Activated T-helper 2 cell treated with anti-CD3 and anti-CD28 coated beads, Interferon-gamma antibody, Interleukin-2, Interleukin-4, amounts not matched to agents 10 μg/mL and 5 μg/mL and 100 μg/mL, durations not matched to agents 14 hours and 24 hours and 36 hours (primary cell): ENCODE measurements at places on chromosomes 3 and 15.

- H3K4me1 ChIP-seq, result no peaks in the 10 kb centered on the region
- no peak for DNase-seq
- H3K36me3 ChIP-seq, result no peaks in the 10 kb centered on the region
- no peak overlapping the region for H3K27ac ChIP-seq
Measured at GRCh38 chr3:130644628-130645253, 101.9 kb downstream of the PIK3R4 start.

DNA sequence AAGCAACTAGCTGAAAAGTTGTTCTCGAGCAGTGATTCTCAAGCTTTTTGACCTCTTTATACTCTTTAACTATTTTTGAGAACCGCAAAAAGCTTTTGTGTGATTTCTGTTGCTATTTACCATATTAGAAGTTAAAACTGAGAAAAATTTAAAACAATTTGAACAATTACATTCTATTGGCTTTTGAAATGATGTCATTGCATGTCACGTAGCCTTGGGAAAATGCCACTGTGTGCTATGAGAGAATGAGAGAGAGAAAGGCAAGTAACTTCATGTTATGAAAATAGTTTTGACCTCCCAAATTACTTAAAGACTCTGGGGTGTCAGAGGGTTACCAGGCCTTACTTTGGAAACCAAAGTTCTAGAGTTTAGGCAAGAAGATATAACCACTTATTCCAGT, 8.0 kb downstream of the USP13 start:
- no peaks in the 10 kb centered on the region for H3K4me1 ChIP-seq
- H3K27me3 ChIP-seq, result no peaks in the 10 kb centered on the region

DNA sequence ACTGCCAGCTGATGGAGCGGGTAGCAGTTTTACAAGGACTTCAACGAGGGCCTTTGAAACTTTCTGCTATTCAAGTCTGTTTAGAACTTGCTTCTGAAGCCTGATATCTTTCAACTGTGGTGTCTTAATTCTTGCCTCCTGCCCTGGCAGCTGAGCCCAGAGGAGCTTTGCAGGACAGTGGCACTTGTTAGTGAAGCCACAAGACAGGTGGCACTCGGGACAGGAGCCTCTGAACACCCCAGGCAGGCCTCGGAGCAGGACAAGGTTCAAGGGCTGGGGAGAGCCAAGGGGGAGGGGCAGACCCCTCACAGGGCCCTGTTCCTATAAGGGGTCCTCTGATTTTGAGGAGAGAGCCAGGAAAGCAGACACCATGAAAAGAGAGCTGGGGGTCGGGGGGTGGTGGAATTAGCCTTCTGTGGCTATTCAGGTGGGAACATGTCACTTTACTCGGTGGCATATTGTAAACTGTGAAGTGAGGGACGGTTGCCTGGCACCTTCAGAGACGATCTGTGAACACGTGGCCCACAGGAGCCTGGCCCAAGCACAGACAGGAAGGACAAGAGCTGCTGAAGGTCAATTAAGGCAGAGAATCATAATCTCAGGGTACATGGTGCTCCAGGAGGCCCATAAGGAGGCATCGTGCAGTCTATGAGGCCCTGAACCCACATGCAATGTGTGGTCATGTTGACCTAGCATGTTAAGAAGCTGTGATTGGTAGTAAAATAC, 30.1 kb upstream of the KY start:
- no peaks in the 10 kb centered on the region for H3K36me3 ChIP-seq
- no peak for DNase-seq
- no peak overlapping the region for H3K27ac ChIP-seq
- H3K4me3 ChIP-seq, result no peak overlapping the region
- no peaks in the 10 kb centered on the region for H3K4me1 ChIP-seq
- peaks cover 2% of the 10 kb centered on the region for H3K27me3 ChIP-seq

GRCh38 chr15:38130740-38131498, 121.7 kb upstream of the SPRED1 start:
- no peak overlapping the region for H3K27ac ChIP-seq
- peaks cover 4% of the 10 kb centered on the region for H3K4me1 ChIP-seq
- no peak for DNase-seq
- H3K36me3 ChIP-seq, result no peaks in the 10 kb centered on the region

- no peak overlapping the region for H3K27ac ChIP-seq
- peaks cover 23% of the 10 kb centered on the region for H3K27me3 ChIP-seq
- no peaks in the 10 kb centered on the region for H3K4me1 ChIP-seq
- H3K36me3 ChIP-seq, result no peaks in the 10 kb centered on the region
- no peak overlapping the region for H3K4me3 ChIP-seq
- no peak for DNase-seq
Measured at GRCh38 chr15:45326741-45327140, 51.6 kb downstream of the GATM start.

GRCh38 chr3:31448882-31449243, 83.9 kb upstream of the STT3B start:
- H3K27ac ChIP-seq, result no peak overlapping the region
- peaks cover 6% of the 10 kb centered on the region for H3K27me3 ChIP-seq
- H3K4me1 ChIP-seq, result peaks cover 16% of the 10 kb centered on the region
- DNase-seq, result no peak
- H3K4me3 ChIP-seq, result no peak overlapping the region

DNA sequence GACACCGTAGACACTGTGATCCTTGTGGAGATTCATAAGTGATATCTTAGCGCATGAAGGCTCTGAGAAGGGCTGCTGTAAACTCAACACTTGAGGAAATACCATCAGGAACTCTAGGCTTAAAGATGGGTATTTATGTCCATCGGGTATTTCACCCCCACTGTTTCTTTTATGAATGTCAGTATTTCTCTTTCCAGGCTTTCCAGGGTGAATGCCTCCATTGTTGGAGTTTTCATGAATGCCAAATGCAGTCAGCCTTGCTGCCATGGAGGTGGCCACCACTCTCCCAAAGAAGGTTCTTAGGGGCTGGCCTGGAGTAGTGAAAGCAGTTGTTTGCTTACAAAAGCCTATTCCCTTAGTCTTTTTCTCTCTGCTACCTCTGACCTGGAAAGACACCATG, 259.2 kb downstream of the SLCO3A1 start:
- no peaks in the 10 kb centered on the region for H3K4me1 ChIP-seq
- no peak for DNase-seq
- H3K4me3 ChIP-seq, result no peak overlapping the region

GRCh38 chr15:85828874-85829273, 34.1 kb upstream of the KLHL25 start:
- no peak for DNase-seq
- no peak overlapping the region for H3K27ac ChIP-seq
- no peaks in the 10 kb centered on the region for H3K36me3 ChIP-seq
- peaks cover 5% of the 10 kb centered on the region for H3K27me3 ChIP-seq

DNA sequence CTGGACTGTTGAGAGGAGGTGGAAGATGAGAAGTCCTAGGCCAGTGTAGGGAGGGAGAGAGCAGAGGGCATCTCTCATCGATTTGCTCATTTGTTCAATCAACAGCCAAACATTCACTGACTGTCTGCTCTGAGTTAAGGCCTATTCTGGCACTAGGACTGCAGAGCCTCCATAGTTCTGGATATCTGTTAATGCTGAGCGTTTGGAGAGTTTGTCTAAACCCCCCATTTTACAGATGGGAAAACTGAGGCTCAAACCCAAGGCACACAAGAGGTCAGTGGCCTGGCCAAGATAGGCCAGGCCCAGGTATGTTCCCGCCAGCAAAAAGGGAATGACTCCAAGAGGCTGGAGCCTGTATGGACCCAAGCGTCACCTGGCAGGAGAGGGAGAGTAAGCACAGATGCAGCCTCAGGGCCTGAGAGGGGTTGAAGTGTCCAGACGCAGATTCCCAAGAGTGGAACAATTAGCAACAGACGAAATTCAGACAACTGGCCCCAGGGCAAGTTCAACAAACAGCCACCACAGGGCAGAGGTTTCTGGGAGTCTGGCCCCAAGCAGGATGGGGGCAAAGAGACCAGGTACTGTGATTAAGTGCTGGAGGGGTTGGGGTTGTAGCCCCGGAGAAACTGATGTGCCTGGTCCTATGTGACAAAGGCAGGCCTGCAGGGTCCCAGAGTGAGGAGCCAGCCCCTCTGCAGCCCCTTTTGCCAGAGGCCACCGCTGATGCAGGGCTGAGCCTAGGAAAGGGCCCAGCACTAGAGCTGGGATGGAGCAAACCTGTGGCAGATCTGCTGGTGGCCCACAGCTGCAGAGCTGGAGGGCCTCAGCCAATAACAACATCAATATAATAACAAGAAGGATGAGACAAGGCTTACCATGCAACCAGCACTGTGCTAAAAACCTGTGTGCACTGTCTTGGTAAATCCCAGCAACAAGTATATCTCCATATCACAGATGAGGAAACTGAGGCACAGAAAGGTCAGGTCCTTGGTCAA, 245.1 kb upstream of the TLE3 start:
- H3K4me1 ChIP-seq, result no peaks in the 10 kb centered on the region
- H3K27me3 ChIP-seq, result peaks cover 2% of the 10 kb centered on the region
- no peak overlapping the region for H3K27ac ChIP-seq
- H3K4me3 ChIP-seq, result no peak overlapping the region
- H3K36me3 ChIP-seq, result no peaks in the 10 kb centered on the region
- DNase-seq, result no peak

GRCh38 chr3:59464187-59464586, 414.4 kb upstream of the CFAP20DC start:
- no peak overlapping the region for H3K27ac ChIP-seq
- no peak overlapping the region for H3K4me3 ChIP-seq
- H3K4me1 ChIP-seq, result peaks cover 7% of the 10 kb centered on the region
- peaks cover 19% of the 10 kb centered on the region for H3K36me3 ChIP-seq
- no peaks in the 10 kb centered on the region for H3K27me3 ChIP-seq

DNA sequence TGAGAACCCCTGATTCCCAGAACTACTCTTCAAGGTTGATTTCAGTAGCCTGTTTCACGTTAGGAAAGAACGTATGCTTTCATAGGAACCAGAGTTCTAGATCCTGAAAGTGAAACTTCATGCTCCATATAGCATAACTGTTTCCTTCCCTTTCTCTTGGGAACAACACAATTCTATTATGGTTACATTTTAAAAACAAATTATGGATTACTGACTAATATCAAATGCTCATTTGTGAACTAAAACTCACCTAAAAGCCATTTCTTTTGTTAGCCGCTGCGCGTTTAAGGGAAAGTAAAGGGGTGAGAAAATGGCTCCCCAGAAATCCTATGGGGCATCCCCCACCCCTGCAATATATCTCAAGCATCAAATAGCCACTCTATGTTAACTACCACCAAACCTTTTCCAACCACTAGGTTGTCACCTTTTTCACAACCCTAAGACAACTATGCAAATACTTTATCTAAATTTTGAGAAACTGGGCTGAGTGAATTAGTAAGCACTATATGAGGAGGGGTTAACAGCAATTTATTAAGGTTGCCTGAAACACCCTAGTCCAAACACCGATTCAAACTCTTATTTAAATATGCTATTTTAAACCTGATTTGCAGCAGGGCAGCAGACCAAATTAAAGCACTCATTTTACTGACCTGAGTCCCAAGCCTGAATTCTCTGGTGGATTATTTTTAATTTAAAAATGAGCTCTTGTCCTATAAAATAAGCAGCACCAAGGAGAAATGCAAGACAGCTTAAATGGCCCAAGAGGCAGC, 2.4 kb downstream of the SIAH2 start:
- H3K27ac ChIP-seq, result peak overlapping the region; percentile 99
- peaks cover 52% of the 10 kb centered on the region for H3K4me1 ChIP-seq
- DNase-seq, result no peak
- no peaks in the 10 kb centered on the region for H3K27me3 ChIP-seq
- peak overlapping the region; percentile 98 for H3K4me3 ChIP-seq
- H3K36me3 ChIP-seq, result peaks cover 67% of the 10 kb centered on the region

DNA sequence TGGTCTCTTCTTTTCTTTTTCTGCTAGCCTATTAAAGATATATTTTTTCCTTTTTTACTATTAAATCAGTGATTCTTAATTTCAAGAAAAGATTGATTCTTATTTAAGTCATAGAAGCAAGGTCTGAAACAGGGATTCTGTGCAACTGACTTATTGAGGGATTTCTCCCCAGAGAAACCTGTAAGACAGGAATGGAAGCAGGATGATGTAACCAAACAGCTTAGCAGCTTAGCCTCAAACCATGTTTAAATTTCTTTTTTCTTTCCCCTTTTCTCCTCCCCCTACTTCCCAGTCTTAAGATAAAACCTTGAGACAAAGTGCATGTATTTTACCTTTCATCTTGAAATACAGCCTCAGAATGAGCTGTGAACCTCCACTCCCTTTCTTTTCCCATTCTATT, 322.8 kb downstream of the NEK10 start:
- DNase-seq, result no peak
- no peaks in the 10 kb centered on the region for H3K36me3 ChIP-seq
- H3K27ac ChIP-seq, result no peak overlapping the region
- no peaks in the 10 kb centered on the region for H3K4me1 ChIP-seq
- no peak overlapping the region for H3K4me3 ChIP-seq
- H3K27me3 ChIP-seq, result no peaks in the 10 kb centered on the region

DNA sequence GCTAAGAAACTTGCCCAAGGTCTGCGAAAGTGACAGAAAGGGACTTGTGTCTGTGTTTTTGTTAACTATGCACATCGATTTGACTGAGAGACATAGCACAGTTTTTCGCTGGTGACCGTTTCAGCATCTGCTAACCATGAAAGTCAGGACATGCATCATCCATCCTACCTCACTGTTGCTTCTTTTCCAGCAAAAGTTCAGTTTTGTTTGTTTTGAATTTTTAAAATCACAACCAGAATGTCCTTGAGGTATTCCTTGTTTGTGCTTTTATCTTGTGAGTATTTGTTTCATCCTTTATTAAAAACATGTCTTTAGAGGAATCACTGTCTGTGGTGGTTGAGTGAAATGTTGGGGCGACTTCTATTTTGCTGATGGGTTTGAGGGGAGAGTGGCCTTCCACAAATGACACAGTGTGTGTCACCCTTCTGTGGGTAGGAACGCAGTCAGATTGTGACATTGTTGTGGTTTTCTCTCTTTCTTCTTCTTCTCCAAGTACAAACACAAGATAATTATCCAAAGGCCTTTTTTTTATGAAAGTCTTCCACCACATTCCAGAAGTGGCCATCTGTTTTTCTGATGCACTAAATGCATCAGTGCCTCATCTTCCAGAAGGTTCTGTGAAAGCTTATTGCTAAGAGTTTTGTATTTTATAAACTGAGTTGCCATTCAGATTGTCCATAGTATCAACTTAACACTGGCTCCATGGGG, 214.4 kb upstream of the NR2E3 start:
- no peaks in the 10 kb centered on the region for H3K4me1 ChIP-seq
- no peaks in the 10 kb centered on the region for H3K36me3 ChIP-seq
- no peak for DNase-seq
- peaks cover 9% of the 10 kb centered on the region for H3K27me3 ChIP-seq
- H3K27ac ChIP-seq, result no peak overlapping the region

DNA sequence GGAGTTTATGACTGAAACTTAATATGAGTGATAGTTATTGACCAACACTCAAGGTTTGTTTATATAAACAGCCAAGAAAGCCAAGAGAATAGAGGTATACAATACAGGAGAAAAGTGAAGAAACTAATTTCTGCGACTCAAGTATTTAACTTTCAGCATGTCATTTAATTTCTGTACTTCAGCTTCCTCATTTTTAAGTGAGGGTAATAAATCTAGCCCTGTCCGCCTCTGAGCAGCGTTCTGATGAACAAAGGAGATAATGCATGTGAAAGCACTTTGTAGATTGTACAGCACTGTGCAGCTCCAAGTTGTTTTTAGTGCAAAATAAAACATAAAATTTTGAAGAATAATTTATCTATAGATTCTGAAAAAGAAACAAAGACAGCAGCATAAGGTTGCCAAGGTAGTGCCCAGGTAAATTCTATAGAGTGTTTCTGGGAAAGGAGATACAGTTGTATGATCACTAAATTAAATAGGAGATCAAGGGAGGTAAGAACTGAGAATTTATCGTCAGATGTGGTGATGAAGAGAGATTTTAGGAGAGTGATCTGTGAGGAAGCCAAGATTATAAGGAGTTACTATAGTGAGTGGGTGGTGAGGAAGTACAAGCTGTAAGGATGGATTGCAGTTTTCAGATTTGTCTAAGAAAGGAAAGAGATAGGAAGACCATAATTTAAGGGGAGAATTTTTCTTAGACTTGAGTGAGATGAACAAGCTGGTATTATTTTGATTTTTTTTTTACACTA, 71.3 kb downstream of the RASA2 start:
- no peak overlapping the region for H3K4me3 ChIP-seq
- H3K36me3 ChIP-seq, result peaks cover 31% of the 10 kb centered on the region
- H3K4me1 ChIP-seq, result peaks cover 28% of the 10 kb centered on the region
- no peaks in the 10 kb centered on the region for H3K27me3 ChIP-seq
